ENCODE measurements at places on chromosomes 3 and 15.

- DNase-seq: no peak
Measured at GRCh38 chr3:168312984-168313383, 217.3 kb upstream of the GOLIM4 start.

- DNase-seq: no peak
Measured at GRCh38 chr15:98923171-98923570, 84.4 kb downstream of the PGPEP1L start.

DNA sequence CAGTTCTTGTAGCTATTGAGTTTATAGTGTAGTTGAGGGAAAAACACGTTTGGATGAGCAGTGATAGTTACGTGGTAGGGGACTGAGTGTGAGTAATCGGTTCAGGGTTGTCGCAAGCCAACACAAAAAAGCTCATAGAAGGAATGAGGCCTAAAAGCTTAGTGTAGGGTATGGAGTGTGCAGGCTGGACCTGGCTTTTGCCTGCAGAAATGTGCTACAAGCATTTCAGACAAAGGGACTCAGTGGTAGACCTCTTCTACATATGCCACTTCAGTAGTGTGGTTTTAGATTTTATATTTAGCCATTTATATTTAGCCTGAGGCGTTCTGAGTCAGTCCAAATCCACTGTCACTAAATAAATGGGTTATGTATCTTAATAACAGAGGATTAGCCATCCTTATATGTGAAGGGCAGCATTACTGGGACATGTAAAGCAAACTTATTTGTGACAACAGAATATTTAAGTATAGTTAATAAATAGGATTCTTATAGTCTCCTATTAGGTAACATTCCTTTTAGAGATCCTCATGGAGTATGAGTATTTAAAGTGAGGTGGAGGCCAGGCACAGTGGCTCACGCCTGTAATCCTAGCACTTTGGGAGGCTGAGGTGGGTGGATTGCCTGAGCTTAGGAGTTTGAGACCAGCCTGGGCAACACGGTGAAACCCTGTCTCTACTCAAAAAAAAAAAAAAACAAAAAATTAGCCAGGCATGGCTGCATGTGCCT lies 21.8 kb downstream of the ATP2C1 start:
- no peak for DNase-seq

GRCh38 chr3:128380295-128380694 lies 86.4 kb downstream of the DNAJB8 start:
- no peak for DNase-seq

DNA sequence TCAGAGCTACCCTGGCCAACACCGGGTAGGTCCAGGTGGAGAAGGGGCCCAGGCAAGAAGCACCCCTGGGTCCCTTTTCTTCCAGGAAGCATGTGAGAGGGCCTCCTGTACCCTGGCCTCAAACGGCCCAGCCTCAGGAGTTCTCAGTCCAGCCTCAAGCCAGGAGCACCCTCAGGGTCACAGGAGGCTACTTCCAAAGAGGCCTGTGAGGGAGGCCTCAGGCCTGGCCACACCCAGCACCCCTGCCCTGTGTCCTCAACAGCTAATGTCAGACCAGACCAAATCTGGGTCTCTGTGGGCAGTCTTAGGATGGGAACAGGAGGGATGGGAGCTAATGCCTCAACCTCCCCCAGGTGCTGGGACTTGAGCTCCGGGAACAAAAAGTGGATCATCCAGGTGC lies 23.5 kb downstream of the PTH1R start:
- no peak for DNase-seq

- DNase-seq: no peak
Measured at GRCh38 chr3:38573556-38573955, 75.9 kb downstream of the SCN5A start.

- DNase-seq: no peak
Measured at GRCh38 chr3:52886049-52886730, 11.2 kb downstream of the STIMATE start.

DNA sequence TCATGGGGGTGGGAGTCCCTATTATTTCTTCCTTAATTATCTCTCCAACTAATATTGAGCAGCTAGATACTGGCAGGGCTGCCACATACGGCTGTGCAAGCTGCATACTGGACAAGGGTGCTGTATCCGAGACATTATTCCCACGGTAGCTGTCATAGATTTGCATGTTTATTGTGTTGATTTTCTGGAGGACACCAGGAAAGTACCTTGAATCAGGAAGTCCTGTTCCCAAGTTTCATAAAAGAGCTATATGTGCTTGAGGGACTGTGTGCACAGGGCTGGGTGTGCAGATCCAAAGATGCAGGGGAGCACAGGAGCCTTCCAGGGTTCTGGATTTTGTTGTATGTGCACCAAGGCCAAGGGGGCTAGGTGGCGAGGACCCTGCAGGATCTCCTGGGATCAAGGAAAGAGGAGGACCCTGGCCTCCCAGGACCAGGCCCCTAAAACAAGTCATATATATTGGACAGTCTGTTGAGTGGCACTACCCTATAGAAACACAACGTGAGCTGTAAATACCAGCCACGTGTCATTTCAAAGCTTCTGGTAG lies 119.2 kb upstream of the ALDH1A3 start:
- no peak for DNase-seq

- DNase-seq: no peak
Measured at GRCh38 chr3:116020495-116020894, 397.2 kb downstream of the GAP43 start.

- DNase-seq: no peak
Measured at GRCh38 chr3:3178498-3179328, 778 bp downstream of the CRBN start.

- DNase-seq: no peak
Measured at GRCh38 chr15:33975022-33975565, 6.8 kb downstream of the CHRM5 start.

GRCh38 chr15:80591938-80592825 lies 102.9 kb upstream of the ABHD17C start:
- no peak for DNase-seq

DNA sequence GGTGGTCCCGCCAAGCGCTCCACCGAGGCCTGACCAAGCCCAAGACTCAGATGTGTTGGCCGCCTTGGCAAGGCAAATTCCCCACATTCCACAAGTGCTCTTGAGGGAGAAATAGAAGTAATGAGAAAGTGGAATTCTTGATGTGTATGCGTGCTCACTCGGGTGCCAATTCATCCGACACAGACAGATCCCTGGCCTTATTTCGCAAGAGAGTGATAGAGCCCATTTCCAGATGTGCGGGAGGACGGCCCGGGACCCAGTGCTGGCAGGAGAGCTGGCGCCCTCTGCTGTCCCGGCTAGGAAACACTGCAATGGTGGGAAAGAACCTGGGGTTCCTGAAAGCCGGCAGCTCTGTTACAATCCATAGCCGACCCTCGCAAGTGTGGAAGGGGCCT lies 76.0 kb downstream of the HMG20A start:
- DNase-seq: peak; percentile 15

GRCh38 chr3:66717806-66718205 lies 217.0 kb upstream of the LRIG1 start:
- DNase-seq: no peak

DNA sequence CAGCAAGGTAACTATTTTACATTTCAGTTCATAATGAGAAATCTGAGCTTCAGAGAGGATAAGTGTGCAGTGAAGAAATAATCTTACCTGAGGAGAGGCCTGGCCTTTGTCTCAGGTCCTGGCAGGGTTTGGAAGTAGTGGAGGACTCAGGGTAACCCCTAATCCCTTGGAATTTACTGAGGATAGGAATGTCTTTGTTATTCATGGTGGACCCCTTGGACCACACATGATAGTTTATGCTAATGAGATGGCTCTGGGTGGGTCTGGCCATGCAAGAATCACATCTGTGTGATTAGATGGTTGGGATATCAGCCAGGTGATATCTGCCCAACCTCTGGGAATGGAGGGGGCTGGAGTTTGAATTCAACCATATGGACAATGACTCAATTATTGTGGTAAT lies 65.0 kb upstream of the DAZL start:
- DNase-seq: no peak

DNA sequence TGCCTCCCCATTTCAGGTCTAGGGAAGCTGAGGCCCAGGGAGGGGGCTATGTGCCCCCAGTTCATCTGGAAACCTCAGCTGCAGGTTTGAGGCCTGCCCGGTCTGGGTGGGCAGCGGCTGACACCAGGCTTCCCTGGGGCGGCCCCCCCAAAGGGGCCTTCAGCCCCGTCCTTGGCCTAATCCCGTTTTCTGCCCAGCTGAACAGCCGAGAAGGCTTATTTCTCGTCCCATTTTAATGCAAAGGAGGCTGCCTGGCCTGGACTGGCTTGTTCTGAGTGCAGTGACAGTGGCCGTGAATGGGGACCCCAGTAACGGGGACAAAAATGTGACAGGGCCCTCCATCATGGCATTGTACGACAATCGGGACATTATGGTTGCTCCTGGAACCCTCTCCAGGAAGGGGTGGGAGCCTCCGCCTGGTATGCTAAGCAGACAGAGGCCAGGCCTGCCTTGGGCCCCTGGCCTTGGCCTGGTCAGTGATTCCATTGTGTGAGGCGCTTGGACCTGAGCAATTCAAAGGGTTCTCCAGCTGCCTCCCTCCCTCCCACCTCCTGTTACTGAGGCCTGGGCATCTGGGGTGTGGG lies 93.9 kb downstream of the WNT7A start:
- DNase-seq: no peak

- DNase-seq: no peak
Measured at GRCh38 chr3:65922441-65922840, 116.3 kb downstream of the MAGI1 start.

GRCh38 chr3:186099178-186099577 lies 9.7 kb downstream of the ETV5 start:
- peak; percentile 29 for DNase-seq

DNA sequence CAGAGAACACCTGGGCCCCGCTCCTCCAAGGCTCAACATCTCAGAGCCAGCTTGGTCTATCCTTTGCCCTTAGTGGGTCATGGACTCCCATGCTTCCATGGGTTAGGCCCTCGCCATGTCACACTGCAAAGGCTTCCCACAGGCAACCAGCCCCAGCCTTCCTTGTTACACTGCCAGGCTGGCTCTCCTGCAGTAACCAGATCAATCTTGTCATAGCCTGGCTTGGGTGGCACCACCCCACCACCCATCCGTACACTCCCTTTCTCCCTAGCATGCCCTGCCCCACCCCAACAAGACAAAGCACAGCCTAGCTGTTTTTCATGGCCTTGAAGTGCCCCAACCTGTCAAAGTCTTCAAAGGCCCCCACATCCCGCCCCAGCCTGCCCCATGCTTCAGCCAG lies 30.5 kb downstream of the CA12 start:
- no peak for DNase-seq

GRCh38 chr3:56115698-56116097 lies 352.6 kb downstream of the ERC2 start:
- DNase-seq: no peak

DNA sequence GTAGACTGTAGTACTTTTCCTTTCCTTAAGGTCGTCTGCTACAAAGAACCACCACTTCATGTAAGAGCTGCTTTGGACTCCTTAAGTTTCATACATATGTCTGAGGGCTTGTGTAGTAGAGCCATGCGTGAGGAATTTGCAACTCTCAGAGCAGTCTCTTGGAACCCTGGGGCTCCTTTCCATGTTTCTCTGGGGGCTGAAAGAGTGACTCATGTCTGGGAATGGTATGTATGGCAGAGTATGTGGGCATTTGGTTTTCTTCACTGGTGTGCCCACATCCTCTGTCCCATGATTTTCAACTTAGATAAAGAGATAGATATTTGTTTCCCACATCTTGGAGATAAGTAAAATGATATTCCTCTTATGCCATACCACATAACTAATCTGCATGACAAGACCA lies 20.6 kb upstream of the RBM5 start:
- DNase-seq: no peak

DNA sequence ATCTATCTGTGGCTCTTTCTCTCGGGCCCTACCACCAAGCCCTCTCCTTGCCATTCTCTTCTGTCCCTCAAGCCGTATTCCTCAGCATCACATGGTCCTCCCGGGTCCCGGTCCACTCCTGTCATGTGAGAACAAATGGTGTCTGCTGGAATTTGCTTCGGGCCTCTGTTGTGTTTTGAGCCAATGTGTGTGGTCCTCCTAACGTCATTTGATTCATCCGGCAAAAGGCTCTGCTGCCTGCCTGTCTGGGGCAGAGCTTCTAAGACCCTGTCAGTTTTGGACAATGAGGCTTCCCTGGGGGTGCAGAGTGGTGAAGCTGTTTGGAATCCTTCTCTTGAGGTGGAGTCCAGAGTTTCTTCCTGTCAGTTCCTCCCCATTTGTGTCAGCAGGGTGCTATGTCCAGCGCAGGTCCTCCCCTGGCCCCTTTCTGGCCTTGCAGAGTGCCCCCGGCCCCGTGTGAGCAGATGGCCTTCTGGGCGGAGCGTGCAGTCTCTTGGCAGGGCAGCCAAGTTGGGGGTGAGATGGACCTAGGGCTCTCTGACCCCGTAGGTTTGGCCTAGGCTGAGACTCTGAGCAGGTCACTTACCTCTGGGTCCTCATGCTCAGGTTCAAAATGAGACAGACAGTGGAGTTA lies 93.6 kb downstream of the APBA2 start:
- DNase-seq: no peak

DNA sequence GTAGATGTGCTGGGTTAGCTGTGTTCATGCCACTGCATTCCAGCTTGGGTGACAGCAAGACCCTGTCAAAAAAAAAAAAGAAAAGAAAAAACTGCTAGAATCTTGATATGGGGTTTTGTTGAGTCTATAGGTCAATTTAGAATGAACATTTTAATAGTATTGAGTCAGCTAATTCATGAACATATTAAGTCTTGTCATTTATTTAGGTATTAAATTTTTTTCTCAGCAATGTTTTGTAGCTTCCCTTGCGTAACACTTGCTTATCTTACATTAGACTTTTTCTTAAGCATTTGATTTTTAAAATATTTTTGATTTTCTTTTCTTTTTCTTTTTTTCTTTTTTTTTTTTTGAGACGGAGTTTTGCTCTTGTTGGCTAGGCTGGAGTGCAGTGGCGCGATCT lies 60.7 kb upstream of the GOLGA6B start:
- no peak for DNase-seq

DNA sequence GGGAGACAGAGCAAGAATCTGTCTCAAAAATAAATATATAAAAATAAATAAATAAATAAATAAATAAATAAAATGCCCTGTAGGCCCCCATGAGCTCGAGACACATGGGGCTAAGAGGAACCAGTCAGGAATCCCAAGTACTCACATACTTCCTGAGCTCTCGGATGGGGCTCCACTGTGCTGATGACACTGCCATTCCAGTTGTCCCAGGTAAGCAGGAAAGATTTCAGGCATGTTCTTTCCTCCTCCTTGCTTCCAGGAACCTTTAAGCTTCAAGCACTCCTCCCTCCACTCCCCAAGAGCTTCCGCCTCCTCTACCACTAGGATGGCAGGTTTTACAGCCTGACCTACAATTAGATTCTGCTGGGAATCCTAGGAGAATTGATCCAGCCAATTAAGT lies 113.4 kb downstream of the SLC49A4 start:
- no peak for DNase-seq

- DNase-seq: no peak
Measured at GRCh38 chr3:150607267-150608065, 4.3 kb downstream of the SELENOT start.

DNA sequence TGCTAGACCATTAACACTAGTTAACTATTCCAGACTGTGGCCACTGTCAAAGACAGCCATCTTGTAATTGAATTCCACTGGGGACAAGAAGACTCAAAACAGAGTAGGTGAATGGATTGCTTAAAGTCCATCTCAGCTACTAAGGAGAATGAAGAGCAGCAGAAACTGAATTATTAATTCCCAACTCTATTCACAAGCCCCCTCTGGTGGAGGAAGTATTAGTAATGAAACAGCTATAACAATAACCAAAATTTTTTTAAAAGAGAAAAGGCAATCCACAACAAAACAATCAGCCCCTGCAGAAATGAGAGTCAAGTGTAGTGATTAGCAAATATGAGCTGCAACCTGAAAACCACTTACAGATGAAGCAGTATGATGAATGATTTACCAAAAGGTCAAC lies 302.8 kb downstream of the FHIT start:
- no peak for DNase-seq
